ENCODE measurements at places on chromosomes 13 and 19.

GRCh38 chr13:111924678-111925075 is 142.3 kb upstream of the SOX1 start:
- no peak for DNase-seq

DNA sequence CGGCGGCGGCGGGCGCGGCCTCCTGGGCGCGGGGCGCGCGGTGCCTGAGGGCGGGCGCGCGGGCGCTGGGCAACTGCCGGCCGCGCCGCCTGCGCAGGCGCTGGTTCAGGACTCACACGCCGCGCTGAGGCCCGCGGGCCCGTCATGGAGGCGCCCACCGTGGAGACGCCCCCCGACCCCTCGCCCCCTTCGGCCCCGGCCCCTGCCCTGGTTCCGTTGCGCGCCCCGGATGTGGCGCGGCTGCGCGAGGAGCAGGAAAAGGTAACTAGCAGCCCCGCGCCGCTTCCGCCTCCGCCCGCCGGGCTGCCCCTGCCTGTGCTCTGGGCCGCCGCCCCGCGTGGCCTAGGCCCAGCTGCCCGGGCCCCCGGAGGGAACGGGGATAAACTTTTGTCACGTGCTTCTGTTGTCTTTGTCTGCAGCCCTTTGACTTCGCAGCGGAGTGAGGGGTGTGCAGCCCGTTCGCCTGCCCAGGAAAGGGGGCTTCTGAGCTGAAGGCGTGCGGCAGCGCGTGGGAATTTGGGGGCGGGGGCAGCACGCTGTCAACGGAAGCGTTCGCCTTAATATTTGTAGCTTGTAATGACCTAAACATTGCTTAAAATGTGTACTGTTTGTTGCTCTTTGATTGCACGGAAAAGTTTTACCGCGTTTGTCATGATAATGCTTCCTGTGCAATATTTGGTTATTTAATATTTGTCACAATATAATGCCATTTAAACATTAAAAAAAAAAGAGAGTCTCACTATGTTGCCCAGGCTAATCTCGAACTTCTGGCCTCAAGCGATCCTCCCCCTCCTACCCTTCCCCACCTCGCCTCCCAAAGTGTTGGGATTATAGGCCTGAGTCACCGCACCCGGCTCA is 594 bp downstream of the URI1 start:
- peak; percentile 85 for DNase-seq

DNA sequence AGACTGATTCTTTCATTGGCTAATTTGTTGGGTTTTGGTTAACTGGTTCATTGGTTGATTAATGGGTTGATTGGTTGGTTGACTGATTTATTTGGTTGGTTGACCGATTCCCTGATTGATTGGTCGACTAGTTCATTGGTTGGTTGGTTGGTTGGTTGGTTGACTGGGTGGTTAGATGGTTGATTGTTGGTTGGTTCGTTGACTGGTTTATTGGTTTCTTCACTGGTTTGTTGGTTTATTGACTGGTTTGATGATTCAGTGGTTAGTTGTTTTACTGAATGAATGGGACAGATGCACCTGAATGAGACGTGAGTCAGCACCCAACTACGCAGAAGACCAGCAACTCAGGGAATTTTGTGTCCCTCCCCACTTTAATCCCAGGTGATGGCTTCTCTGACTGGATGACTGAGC is 2.7 kb upstream of the NUP62 start:
- DNase-seq: no peak

- DNase-seq: peak; percentile 89
Observed at GRCh38 chr19:18291590-18292461, 10.4 kb upstream of the JUND start.

GRCh38 chr19:53904909-53905308 is 4.2 kb upstream of the CACNG7 start:
- DNase-seq: no peak

DNA sequence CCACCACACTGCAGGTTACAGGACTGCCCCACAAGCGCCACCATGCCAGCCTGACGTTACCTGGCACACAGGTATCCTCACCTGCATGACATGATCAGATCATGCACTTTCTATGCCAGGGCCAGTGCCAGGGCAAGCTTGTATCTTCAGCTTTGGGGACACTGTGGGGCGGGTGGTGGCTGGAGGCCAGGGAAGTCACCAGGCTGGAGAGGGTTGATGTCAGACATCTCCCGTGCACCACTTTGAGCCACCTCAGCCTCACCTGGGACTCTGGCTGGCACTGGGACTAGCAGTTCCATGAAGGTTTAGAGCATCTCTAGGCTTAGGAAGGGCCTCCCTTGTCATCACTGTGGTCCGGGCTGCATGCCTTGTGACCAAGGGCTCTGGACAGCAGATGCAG is 97.2 kb downstream of the WTIP start:
- no peak for DNase-seq

- no peak for DNase-seq
Observed at GRCh38 chr19:11154683-11155047, 917 bp downstream of the SPC24 start.

DNA sequence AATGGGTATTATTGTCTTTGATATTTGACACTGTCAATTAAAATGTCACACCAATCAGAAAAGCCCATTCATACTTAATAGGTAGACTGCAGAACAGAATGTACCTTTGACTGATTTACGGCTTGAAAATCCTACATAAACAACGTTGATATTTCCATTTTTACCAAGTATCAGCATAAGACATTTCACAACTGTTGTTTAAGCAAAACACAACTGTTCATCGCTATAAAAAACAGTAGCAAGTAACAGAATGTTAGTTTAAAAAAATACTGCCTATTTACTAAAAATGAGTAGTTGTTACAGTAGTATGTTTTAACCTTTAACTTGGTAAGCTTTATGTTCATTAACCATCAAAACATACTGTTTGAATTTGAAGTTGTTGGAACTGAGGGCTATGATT is 1096.6 kb downstream of the PCDH17 start:
- no peak for DNase-seq

GRCh38 chr19:33282036-33282671 is 20.2 kb downstream of the CEBPA start:
- no peak for DNase-seq

- no peak for DNase-seq
Observed at GRCh38 chr13:51479199-51479523, 26.3 kb upstream of the INTS6 start.

GRCh38 chr13:66508153-66508909 is 721.8 kb downstream of the PCDH9 start:
- no peak for DNase-seq

DNA sequence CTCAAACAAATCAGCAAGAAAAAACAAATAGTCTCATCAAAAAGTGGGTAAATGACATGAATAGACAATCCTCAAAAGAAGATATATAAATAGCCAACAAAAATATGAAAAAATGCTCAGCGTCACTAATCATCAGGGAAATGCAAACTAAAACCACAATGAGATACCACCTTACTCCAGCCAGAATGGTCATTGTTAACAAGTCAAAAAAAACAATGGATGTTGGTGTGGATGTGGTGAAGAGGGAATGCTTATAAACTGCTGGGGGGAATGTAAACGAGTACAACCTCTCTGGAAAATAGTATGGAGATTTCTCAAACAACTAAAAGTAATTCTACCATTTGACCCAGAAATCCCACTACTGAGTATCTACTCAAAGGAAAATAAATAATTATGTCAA is 239.2 kb upstream of the RFC3 start:
- DNase-seq: no peak

GRCh38 chr19:33411621-33412180 is 38.2 kb downstream of the CEBPG start:
- DNase-seq: no peak

DNA sequence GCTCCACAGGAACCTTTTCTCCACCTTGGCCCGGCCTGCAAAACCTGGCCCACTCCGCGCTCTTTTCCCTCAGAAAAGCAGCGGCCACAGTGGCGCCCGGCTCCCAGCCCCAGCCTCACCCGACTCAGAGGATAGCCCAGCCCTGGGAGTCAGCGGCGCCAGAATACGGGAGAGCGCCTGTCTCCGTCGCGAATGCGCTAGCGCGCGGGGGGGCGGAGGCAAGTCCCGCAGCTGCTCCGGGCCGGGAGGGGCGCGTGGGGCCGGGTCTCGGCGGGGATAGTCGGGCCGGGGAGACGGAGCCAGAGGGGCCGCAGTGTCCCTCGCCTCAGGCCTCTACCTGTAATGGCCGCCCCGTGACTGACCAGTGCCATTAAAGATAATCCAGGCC is at the start of gene ZFP30:
Gene ZFP30, minus strand, starts transcription at position 165 of the 388 bp plus-strand sequence. CDS start 7,643 bp downstream, outside the sequence.
- peak; percentile 88 for DNase-seq

GRCh38 chr13:76848596-76848995 is 37.6 kb downstream of the KCTD12 start:
- DNase-seq: no peak

GRCh38 chr13:28655561-28655960 is 3.4 kb upstream of the POMP start:
- no peak for DNase-seq
